ENCODE measurements at places on chromosomes 16 and 17.
A peak's percentile ranks its signal among the peaks of the same experiment; 100 is the strongest.

DNA sequence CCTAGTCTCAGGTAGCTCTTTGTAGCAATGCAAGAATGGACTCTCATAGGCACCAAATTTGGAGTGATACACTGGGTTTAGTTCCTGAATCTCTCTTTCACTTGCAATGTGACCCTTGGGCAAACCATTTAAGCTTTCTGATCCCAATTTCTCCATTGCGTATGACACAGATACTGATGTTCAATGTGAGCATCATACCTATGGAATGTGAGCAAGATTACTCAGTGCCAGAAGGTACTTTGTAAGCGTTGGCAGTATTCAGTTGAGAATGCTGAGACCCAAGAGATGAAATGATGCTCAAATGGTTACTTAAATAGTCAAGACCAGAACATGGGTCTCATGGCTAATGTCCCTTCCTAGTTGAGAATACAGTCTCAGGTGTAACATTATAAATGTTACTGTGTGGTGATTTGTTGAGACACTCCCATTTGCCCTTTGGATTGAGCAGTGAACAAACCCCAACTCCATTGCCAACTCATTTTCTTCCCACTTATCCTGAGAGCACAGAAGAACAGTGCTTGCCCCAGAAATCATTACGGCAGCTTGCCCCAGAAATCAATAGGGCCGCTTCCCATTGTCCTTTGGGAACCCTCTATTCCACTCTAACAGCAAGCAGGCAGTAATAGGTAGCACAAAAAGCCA, 134.1 kb downstream of the SOX9 start:
- DNase-seq = no peak

DNA sequence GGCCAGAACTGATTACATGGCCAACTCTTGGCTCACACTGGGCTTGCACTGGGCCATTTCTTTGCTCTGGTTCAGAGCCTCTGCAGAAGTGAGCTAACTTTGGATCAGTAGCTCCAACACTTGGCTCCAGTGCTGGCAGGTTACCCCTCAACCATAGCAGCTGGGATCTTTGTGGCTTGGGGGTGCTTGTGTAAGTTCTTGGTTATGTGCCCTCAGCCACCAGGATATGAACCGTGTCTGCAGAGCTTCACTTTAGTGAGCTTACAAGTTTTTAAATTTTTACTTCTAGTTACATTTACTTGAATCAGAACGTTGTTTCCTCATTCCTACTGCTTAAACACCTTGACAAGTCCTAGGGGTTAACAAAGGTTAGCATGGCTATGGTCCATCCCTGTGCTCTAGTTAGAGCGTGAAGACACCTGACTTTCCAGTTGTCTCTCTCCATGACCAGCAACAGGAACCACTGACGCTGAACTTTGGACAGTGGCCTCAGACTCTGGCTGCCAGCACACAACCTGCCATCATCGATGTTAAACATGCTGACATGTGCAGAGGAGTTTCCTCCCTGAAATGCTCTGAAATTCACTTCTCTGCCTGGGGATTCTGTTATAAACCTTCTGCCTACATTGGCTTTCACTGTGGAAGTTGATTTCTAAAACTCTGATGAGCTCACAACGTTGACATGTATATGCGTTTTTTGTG, 4.1 kb downstream of the PDF start:
- no peak for DNase-seq

DNA sequence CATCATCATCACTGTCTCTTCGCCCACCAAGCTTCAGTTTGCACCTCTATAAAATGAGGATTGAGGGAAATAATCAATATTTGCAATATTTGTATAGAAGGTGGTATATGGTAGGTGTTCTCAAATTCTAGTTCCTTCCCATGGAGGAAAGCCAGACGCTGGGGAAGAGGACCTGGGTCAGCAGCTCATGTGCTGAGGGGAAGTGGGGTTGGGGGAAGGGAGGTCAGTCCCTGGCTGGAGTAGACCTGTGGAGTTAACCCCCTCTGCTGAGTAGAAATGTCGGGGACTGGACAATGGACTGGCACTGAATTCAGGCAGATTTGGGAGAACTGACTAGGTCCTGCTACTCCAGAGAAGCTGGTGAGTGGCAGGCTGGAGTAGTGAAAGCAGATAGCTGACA, 12.8 kb upstream of the ITGB3 start:
- no peak for DNase-seq

DNA sequence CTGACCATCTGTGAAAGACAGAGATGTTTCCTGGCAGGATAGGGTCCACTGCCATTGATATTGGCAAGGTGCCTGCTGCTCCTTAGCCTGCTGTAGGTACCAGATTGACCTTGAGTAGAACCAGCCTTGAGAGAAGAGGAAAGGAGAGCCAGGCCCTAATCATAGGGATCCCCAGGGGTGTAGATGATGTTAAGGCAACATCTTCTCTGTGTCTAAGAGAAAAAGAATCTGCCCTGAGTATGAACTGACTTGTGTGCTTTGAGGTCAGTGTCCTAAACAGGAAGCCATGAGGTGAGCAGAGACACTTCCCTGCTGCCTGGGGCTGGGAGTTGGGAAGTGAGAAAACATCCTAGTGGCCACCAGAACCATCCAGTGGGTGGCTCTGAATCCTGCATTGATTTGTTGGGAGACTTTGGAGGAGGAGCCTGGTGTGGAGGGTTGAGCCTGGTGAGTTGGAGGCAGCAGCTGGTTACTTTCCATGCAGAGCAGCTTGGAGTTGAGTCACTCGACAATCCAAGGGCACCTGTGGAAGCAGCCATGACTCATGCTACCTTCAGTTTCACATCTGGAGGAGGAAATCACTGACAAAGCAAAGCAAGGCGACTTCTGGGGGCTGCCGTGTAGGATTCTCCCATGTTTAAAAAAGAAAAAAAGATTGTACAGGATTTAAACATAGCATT, 47.8 kb downstream of the BMERB1 start:
- no peak for DNase-seq

DNA sequence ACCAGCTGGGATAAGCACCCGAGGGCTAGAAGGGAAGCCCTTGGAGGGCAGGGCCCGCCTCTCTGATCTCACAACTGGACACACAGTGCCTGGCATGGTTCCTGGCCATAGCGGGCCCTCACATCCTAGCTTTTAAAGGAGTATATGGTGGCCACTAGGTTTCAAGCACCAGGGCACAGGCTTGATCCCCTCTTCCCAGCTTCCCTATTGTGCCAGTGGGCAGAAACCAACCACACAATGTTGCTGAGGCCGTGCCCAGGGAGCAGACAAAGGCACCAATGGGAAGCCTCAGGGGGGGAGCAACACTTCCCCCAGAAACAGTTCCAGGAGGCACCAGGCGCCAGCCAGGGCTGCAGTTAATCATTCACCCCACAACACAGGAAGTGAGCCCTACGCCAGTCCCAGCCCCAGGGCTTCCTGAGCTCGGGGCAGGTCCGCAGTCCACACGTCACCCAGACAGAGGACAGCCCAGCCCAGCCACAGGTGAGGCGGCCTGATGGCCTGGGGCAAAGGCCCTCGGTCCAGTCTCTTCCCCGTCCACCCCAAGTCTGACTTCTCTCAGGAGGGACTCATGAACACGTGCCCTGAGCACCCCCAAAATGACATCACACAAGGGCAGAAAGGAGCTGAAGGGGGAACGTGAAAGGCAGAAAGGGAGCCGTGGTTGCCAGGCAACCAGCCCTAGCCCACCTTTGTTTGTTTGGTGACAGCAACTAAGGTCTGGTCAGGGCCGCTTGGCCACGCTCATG, 12.8 kb downstream of the SMIM5 start:
- peak; percentile 24 for DNase-seq
